ENCODE measurements at places on chromosomes 7 and 10.

- no peak for DNase-seq
Observed at GRCh38 chr7:108196004-108196403, 65.8 kb upstream of the LAMB4 start.

DNA sequence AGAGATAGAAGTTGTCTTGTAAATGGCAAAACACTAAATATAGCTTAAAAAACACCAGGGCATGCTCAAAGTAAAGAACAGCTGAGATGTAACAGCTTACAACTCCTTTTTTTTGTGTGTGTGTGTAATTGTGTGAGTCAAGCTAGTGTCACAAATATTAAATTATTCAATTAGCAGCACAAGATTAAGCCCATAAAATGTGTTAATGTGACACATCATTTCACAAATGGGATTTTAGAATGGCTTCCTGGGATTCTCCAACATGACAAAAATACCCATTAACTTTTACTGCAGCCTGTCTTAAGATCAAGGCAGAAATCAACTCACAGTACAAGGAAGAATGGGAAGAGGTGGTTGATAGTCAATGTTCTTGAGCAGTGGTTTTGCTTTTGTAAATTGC is 251.4 kb downstream of the KIF20B start:
- DNase-seq, result no peak

- DNase-seq, result no peak
Observed at GRCh38 chr7:43689115-43689514, 40.2 kb downstream of the COA1 start.

DNA sequence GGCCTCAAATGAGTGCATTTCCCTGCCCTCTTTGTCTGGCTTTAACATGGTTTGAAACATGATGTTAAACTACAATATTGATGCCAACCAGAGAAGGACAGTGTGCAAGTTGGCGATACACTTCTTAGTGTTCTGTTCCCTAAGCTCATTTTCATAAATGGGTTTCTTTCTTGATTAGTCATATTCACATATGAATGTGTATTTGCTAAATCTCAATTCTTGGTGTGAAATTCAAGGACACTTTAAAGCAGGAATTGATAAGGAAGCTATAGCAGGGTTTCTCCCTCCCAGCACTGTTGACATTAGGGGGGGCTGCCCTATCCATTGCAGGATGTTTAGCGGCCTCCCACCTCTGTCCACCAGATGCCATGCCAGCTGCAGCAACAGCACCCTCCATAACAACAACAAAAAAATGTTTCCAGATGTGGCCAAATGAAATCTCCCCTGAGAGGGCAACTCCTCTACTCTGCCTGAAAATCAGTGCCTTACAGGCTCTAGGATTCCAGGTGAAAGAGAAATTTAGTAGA is 13.1 kb downstream of the CCNY start:
- no peak for DNase-seq

GRCh38 chr7:73560109-73560835 is 2.8 kb upstream of the BCL7B start:
- DNase-seq, result no peak

GRCh38 chr7:154566877-154567276 is 436.0 kb downstream of the PAXIP1 start:
- no peak for DNase-seq

DNA sequence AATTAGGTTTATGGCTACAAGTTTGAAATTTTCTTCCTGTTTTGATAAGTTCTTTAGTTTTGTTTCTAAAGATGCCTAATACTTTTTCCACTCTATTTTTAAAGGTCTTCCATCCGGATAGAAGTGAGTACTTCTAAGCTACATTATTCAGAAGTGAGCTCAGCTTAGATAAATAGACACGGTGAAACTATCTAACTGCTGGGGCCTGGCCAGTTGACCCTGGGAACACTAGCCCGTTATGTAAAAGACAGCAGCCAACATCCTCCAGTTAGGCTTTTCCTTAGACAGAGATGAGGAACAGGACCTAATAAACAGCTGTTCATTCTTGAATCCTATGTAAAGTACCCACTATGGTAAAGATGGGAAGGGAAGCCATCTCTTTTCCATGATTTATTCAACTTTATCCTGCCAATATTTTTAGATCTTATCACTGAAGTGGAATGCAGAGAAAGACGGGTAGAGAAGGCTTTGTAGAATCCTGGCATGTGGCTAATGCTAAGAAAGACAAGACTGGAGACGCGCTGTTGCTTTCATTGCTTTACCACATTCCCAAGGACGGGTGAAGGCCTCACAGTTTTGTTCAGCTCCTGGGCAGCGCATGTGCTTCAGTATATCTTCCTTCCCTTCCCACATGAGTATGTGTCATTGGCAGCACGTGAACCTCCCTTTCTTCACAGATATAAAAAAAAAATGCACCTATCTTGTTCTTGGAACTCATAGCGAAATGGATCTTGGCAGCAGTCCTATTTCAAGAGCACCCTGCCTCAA is 340.0 kb upstream of the MEOX2 start:
- DNase-seq, result no peak

GRCh38 chr7:69640216-69640615 is 41.9 kb downstream of the AUTS2 start:
- DNase-seq, result no peak

DNA sequence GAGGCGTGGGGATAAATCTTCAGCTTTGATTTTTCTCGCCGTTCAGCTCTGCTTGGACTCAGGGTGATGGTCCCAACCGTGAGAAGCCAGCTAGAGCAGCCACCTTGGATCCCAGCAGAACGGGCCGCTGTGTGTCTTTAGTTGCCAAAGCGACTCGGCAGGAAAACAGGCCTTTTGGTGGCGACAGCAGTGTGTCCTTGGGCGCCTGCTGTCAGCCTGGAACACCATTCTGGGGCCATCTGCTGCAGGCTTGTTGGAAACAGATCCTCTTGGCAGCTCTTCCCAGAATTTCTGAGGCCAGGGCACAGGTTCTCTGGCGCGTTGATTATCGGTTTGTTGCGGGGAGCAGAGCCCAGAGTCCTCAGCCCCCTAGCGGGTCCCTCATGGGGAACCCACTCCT is 97.6 kb downstream of the CUX1 start:
- no peak for DNase-seq

GRCh38 chr10:123092635-123093414 is 42.9 kb upstream of the HMX3 start:
- no peak for DNase-seq

DNA sequence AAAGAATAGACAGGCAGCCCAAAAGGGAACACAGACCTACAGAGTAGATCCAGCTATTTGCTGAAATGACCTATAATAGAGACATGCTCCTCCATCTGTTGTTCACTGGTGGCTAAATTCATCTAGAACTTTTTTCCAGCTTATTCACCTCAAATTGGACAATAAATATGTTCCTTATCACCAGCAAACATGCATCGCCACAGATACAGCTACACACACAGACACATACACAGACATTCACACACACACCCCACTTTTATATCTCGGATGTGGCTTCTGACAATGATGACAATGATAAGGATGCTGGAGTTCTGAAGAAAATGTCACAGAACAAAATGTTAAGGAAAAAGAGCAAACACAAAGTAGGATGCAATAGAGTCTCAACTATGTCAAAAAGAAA is 175.4 kb downstream of the LSM5 start:
- DNase-seq, result no peak

DNA sequence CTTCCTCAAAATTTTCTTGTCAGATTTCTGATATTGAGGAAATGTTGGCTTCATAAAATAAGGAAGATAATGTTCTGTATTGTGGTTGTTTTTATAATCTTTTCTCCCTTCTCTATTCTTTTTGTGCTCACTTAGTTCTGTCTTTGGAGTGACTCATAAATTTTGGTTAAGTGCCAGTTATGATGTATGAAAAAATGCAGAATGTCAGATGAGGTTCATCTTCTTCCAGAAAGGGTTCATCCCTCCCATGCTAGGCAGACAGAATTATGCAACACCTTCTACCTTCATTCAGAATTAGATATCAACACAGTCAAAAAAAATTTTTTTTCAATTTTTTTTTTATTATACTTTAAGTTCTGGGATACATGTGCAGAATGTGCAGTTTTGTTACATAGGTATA is 36.6 kb upstream of the CYP2C19 start:
- DNase-seq, result no peak

DNA sequence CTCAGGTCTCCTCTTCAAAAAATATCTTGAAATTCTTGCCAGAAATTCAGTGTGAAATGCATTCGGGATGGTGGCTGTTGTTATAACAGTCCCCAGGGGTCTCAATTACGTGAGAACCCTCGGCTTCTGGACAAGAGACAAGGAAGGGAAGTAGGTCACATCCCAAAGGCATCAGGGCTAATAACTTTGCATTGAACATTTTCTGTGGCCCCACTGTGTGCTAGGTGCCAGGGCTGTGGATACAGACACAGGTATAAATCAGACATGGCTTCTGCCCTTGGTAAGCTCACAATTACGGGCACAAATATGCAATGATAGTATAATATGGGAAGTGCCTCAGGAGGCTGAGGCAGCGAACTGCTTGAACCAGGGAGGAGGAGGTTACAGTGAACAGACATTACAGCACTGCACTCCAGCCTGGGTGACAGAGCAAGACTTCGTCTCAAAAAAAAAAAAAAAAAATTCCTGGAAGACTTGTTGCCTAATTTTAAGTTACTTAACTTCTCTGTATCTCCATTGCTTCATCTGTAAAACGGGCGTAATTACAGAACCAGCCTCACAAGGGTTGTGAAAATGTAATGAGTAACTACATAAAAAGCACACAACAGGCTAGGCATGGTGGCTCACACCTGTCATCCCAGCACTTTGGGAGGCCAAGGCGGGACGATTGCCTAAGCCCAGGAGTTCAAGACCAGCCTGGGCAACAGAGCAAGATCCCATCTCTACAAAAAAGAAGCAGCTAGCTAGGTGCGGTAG is 2.5 kb upstream of the RHBDD2 start:
- DNase-seq, result no peak

DNA sequence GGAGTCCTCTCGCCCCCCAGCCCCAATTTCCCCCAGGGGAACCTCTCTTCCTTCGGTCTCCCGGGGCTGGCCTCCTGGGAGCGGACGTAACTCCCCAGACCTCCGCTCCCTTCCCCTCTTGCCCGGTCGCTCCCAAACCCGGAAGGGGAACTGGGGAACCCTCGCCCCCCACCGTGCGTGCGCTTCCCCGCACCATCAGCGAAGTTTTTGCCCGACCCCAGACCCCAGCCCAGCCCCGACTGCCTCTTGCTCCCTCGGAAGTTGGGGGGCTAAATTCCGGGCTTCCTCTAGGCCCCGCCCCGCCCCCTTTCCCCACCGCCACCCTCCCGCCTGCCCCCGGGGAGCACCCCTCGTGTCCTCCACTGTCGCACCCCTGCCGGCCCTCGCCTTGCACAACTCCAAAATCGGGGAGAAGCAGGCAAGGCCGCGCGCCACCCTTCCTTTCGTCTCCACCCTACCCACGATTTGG is 436 bp downstream of the GNB2 start:
- DNase-seq, result no peak

GRCh38 chr10:79282388-79282787 is 64.9 kb upstream of the PPIF start:
- no peak for DNase-seq

- DNase-seq, result no peak
Observed at GRCh38 chr10:48943096-48943495, 3.5 kb upstream of the LRRC18 start.

DNA sequence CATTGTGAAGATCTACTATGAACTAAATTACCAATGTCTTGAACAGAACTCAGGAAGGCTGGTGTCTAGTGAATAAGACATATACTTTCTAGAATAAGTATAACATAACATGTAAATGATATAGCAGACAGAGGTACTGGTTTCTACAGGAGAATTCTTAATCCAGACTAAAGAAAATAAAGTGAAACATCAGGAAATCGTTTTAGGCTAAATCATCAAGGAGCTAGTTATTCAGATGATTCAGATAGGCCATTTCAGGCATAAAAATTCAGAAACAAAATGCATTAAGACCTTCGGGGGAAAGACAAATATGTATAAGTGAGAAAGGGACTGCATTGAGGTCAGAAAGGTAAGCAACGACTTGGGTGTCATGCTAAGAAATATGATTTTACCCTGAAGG is 170.6 kb downstream of the LRRN3 start:
- no peak for DNase-seq

- DNase-seq, result peak; percentile 25
Observed at GRCh38 chr7:33062023-33062781, at the start of gene NT5C3A. Gene NT5C3A (minus strand): TSS chr7:33062776. CDS start chr7:33062705, 71 bp downstream.

GRCh38 chr10:48446785-48447184 is 140.3 kb downstream of the MAPK8 start:
- DNase-seq, result no peak

- DNase-seq, result no peak
Observed at GRCh38 chr7:66221442-66221841, 16.3 kb downstream of the TPST1 start.

DNA sequence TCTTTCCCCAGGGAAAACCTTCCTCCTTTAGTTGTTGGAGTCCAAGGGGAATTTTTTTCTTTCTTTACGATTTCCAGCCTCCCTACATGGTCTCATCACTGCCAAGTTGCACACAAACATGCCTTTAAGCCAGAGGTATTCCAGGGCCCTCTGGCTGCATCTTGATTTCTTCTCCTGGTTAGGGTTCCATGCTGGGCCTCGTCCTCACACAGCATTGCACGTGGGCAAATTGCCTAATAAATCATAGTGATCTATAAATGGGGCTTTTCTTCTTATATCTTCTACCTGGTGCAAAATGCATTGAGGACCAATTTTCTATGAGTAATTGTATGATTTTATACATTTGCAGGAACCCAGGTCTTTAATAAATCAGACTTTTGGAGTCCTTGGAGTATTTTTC is 284.2 kb downstream of the C7orf25 start:
- no peak for DNase-seq

- peak; percentile 75 for DNase-seq
Observed at GRCh38 chr7:23471106-23471859, 992 bp upstream of the IGF2BP3 start.

GRCh38 chr7:28530175-28530802 is 118.0 kb downstream of the CREB5 start:
- DNase-seq, result no peak

GRCh38 chr10:125213541-125214282 is 53.3 kb upstream of the CTBP2 start:
- DNase-seq, result no peak

GRCh38 chr7:80335511-80336231 is 176.2 kb downstream of the GNAT3 start:
- no peak for DNase-seq

GRCh38 chr7:54856856-54857255 is 97.8 kb upstream of the SEC61G start:
- DNase-seq, result no peak
